ENCODE measurements at places on chromosomes 12 and 14.

DNA sequence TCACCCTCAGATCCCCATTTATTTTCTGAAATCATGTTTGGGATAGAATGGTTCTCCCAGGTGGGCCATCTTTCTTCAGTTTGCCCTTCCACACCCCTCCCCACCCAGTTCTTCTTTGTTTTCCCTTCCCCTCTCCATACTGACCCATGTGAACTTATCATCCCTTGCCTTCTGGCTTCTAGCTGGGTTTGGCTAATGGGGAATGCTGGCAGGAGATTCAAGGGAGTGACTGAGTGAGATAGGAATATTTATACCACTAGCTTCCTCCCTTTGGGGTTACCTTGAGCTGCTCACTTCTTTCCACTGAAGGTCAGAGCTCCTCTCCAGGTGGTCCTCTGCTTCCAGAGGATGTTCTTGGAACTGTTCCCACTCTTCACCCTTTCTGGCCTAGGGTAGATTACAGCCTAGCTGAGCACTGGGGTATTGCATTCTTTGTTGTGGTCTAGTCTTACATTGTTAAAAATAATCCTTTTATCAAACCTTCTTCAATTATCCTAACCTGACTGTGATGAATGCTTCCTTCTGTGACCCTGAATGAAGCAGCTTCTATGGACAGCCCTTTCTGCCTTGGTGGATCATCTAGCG lies 88.3 kb upstream of the ATP2B1 start:
- no peak for DNase-seq

GRCh38 chr12:67873355-67873754 lies 115.9 kb upstream of the IFNG-AS1 start:
- DNase-seq, result no peak

DNA sequence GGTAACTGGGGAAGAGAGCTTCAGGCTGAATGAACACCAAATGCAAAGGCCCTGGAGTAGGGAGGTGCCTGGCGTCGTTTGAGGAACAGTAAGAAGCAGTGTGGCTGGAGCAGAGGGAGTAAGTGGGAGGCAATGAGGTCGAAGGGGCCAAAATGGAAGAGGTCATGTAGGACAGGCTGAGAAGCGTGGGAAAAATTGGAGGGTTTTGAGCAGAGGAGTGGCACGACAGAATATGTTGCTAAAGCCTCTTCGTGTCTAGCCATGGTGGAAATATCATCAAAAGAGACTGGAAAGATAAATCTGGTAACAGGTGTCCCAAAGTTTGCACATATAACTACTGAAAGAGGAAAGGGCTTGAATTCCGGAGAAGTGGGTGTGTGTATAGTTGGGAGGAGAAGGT lies 1.9 kb downstream of the TRIM9 start:
- no peak for DNase-seq

GRCh38 chr14:83992857-83993256 lies 1537.1 kb upstream of the FLRT2 start:
- no peak for DNase-seq

DNA sequence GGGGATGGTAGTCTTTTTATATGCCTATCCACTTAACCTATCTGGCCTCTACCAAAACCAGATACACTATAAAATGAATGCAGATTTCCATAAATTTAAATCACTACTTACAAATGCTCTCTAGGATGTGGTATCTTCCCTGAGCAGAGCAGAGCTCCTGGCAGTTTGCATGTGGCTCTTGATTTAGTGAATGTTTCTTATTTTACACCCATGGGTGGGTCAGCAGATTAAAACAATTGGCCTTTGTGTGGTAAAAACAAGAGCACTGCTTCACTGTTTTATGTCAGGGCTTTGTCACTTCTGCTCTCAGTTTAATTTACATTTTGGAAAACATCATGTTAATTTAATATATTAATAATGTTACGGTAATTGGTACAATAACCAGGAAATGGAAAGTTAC lies 5.5 kb downstream of the TAS2R19 start:
- no peak for DNase-seq

DNA sequence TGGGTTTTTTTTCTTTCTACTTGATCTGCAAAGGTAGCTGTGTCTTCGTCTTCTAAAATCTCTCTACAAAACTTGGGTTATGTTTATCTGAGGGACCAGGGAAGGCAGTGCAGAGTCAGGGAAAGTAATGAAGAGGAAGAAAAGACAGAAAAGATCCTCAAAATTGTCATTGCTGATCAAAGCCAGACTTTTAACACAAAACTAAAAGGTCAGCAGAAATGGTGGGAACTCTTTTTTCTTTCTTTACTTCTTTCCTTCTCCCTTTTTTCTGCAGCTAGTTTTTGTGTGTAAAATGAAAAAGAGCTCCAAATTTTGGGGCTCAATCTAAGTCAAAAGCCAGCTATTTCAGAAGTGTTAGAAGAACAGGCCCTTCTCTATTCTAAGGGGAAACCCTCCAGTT lies 11.9 kb downstream of the DPF3 start:
- no peak for DNase-seq

DNA sequence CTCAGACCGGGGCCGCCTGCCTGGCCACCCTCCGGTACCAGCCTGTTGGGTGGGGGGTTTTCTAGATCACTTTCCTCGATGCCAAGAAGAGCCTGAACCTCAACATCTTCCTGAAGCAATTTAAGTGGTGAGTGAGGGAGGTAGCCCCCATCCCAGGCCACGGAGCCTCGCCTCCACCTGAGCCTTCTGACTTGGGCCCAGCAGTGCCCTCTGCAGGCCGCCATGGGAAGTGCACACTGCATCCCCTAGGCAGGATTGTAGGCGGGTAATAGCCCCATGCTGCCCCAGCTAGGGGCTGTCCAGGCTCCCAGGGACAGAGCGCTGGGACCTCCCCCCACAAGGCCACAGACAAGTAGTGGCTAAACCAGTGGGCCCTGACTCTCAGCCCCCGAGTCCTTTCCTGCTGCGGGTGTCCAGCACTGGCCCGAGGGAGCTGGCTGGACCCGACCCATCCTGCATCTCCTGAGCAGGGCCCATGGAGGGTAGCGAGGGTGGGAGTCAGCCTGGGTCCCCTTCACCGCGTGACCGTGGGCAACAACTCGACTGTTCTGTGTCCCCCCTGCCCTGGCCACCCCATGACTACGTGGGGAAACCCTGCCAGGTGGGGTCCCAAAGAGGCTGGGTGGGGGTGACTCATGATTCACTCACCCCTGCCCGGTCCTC lies 15.3 kb upstream of the ADSS1 start:
- DNase-seq, result peak; percentile 76

- DNase-seq, result no peak
Observed at GRCh38 chr12:21831791-21832344, 57.4 kb upstream of the KCNJ8 start.

- DNase-seq, result no peak
Observed at GRCh38 chr14:66069830-66070541, 416.2 kb upstream of the CCDC196 start.

DNA sequence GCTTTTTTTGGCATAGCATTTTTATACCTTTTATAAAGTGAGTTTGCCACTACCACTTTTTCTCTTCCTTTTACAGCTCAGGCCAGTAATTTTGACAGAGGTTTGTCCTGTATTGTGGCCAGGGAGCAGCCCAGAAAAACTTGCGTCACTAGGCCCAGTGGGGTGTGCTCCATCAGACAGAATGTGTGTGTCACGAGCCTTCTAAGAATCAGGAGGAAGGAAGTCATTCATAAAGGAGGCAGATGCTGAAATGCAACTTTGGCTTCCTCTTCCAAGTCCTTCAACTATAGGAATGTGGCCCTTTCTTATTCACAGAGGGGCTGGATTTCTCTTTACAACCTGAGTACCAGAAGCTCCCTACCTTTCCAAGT lies 10.1 kb upstream of the RAB35 start:
- no peak for DNase-seq

DNA sequence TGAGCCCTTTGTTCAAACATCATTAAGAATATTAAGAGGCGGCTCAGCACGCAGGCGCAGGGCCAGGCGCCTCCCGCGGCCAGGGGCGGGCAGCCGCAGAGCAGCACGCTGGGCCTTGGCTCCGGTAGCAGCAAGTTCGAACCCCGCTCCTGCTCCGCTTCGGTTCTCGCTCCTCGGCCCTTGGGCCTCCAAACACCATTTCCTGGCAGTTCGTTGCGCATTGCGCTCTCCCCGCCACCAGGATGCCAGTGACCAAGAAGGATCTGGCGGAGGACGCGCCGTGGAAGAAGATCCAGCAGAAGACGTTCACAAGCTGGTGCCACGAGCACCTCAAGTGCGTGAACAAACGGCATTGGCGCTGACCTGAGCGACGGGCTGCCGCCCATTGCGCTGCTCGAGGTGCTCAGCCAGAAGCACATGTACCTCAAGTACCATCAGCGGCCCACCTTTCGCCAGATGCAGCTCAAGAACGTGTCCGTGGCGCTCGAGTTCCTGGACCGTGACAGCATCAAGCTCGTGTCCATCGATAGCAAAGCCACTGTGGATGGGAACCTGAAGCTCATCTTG lies 6.9 kb upstream of the ACVRL1 start:
- no peak for DNase-seq

- DNase-seq, result no peak
Observed at GRCh38 chr12:102950107-102950949, 7.1 kb upstream of the ASCL1 start.

DNA sequence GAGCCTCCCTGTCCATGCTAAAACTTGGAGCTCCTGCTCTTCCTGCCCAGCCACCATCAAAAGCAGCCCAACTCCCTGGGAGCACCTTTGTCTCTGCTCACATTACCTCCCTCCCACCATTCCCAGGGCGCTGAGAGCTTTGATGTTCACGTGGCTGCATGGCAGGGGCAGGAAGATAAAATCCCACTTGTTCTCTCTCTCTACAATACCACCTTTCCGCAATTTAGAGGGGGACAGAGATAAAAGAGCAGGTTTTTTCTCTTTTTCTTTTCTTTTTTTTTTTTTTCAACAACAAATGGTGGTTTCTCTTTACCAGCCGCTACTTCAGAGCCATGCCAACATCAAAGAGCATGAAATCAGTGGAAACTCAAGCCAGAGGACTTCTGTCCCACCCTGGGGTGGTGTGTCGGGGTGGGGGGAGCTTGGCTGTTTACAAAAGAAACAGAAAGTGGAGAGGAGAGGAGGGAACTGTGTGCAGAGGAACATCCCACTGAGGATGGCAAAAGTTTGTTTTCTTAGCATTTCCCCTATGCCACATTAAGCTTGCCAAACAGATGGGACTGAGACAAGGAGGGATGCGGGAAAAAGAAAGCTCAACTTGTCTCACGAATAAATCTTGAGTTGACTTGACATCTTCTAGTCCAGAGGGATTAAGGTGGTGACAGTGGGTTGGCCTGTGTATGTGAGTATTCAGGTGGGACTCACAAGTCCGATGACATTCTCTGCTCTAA lies 103.7 kb upstream of the NUDT4 start:
- no peak for DNase-seq

DNA sequence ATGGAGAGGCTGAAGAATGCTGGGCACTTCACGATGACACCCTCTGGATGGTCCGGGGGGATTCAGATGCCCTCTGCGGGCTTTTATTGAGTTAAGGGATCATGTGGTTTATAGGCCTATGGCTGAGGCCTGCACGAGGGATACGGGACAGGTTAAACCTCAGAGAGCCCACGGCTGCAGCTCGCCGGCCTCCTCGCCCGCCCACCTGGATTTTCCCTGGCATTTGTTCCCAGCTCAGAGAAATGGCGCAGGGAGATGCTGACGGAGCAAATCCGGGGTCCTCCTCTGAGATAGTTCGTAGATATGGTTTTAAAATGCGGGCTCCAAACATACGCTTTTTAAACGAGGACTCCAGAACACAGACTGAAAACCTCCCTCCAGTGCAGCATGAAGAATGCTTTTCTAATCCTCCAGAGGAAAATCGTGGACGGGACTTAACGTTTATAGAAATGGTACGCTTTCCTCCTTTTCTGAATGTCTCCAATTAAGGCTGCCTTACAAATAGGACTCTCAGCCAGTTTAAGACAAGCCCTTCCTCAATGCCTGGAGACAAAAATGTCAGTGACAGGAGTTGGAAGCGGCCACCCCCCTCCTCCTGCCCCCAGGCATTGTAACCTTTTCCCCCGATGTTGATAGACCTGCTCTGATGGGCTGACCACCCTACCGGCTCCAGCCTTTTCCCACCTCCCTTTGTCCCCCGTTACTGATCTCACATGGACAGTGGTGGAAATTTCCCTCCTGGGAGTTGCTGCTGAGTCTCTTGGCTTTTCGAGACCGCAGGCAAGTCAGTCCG lies 16.6 kb downstream of the CCND2 start:
- DNase-seq, result no peak

- DNase-seq, result no peak
Observed at GRCh38 chr12:4802841-4803240, 82.6 kb downstream of the GALNT8 start.

- DNase-seq, result no peak
Observed at GRCh38 chr14:90154110-90154509, 92.3 kb downstream of the KCNK13 start.

Measured in stimulated activated CD4-positive, alpha-beta T cell treated with anti-CD3 and anti-CD28 coated beads, Interleukin-4, amount 100 ng/mL, for 24 hours (primary cell).